ENCODE measurements at places on chromosomes 13 and 19.

DNA sequence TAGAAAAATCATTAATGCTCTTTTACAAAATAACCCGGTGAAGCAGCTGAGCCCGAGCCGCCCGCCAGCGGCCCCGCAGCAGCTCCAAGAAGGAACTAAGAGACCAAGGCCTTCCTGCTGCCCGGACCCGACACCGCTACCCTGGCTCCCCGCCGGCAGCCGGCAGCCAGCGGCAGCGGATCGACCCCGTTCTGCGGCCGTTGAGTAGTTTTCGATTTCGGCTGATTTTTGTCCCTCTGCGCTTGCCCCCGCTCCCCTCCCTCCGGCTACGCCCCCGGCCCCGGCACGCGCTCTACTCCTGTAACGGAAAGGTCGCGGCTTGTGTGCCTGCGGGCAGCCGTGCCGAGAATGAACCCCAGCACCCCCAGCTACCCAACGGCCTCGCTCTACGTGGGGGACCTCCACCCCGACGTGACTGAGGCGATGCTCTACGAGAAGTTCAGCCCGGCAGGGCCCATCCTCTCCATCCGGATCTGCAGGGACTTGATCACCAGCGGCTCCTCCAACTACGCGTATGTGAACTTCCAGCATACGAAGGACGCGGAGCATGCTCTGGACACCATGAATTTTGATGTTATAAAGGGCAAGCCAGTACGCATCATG, at the start of gene PABPC3:
Gene PABPC3, plus strand, starts transcription at position 286 of the 603 bp plus-strand sequence. Its CDS starts 63 bp downstream, at position 349.
- DNase-seq = no peak

DNA sequence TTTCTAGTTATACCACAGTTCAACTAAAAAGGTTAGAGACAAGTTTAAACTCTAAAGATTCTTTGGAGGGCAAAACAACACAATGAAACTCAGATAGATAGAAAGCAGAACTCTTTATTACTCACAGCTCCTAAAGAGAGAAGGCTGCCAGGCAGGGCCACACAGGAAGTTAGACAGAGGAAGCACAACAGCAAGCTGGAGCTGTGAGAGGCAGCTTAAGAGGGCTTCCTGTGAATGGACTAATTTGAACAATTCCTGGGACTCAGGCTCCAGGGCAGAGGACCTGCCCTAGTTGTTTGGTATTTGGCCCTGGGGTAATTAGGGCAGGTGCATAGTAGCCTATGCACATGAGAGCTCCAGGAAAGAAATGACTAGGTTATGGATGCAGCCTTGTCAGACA, 803.6 kb downstream of the DIAPH3 start:
- no peak for DNase-seq

GRCh38 chr13:94968757-94969086, 256.4 kb upstream of the SOX21 start:
- no peak for DNase-seq

DNA sequence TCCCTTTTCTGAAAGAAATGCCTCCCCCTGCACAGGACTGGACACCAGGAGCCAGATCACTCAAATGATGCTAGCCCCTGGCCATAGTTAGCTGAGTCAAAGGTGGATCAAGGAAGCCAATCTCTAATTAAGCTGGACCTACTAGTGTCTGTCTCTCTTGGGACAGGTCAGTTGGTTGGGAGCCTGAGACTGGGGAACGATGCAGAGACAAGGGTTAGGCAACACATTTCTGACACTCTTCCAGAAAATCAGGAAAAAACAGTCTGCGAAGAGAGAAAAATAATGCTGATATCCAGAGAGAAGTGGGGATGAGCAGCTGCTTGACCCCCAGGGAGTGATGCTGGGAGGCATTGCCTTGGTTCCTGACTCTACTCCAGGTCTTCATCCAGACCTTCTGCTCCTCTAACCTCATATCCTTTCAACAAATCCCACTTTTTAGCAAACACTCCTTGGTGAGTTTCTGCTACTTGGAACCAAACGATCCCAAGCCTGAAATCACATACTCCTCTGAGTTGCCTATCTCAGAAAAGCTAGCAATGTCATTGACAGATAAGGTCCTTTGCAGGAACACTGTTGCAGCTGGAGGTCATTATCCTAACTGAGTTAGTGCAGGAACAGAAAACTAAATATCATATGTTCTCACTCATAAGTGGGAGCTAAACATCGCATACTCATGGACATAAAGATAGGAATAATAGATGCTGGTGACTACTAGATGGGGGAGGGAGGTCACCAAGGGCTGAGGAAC, 369.7 kb downstream of the COG6 start:
- no peak for DNase-seq

DNA sequence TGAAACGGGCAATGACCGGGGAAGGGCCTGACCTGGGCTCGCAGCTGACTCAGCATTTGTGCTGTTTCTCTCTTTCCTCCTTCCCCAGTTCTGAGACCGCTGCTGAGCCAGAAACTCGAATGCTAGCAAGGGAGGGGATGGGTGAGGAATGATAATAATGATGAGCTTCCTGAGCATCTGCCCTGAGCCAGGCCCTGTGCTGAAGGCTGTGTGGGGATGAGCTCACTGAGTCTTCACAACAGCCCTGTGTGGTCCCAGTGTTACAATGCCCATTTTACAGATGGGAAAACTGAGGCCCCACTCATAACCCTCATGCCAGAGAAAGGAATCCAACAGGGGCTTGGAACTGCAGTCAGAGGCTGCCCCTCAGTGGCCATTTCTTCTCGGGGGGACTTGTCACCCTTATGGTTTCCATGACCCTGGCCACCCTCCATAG, 8.1 kb downstream of the SULT2B1 start:
- DNase-seq = no peak

GRCh38 chr13:53821632-53822031, 793.0 kb downstream of the OLFM4 start:
- DNase-seq = no peak

DNA sequence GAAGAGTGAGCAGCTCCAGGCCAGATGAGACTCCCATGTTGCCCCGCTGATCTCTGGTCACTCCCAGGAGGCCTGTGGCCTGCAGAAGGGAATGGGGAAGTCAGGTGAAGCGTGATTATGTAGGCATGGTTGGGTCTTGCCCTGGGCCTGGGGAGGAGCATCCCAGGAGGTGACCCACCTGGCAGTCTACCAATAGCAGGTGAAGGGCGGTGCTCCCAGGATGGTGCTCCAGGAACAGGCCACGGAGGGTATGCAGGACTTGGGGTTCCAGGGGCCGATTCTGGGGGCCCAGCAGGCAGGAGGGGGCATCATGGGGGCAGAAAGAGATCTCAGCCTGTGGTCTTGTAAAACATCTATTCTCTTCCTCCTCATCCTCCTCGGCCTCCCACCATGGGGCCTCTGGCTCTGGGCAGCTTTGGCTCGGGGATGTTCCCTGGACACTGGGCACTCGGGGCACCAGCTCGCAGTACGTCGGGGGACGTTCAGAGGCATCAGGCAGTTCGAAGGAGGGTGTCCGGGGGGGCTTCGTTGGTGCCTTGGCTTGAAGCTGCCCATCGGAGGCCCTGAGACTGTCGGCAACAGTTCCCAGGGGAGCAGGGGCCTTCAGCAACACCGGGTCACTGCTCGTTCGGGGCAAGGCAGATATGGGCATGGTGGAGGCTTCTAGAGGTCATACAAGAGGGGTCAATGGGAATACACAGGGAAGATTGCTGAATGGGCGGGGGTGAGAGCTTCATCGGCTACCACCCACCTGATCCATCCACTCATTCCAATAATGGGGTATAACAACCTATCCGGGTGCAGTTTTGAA, 12.4 kb downstream of the SH2D3A start:
- no peak for DNase-seq

DNA sequence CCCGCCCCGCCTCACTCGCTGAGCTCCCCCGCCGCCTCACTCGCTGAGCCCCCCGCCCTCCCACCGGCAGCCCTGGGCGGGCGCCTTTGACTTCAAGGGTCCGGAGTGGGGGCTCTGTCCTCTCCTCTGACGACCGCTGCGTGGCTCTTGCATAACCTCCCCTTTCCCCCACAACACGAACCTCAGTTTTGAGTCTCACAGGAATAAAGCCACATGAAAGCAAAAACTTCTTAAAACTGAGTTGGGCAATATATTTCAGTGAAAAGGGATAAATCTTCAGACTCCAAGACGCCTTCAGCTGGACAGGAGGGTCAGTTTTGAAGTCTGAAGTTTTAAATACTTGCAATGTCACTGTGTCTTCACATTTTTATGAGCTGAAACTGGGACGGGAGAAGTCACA, 70.6 kb upstream of the C13orf46 start:
- DNase-seq = no peak

- DNase-seq = no peak
Measured at GRCh38 chr13:72004246-72004645, 137.2 kb upstream of the DACH1 start.

DNA sequence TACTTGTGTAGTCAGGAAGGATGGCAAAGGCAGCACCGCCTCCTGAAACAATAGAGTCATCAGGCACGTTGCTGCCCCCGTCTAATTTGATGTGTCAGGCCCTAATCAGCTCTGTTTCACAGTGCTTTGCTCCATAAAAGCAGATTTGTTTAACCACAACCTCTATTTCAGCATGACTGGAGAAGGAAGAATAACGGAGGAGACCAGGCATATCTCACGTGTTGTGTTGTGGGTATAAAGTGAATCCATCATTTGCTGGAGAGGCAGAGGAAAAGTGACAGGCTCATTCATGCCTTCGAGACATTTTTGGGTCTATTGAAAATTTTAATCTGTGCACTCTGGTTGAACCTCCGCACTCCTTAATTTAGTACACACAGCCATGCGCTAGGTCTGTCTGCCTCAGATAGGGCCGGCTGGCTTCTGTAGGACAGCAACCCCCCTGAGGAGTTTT, 940.4 kb upstream of the SLC10A2 start:
- DNase-seq = no peak

DNA sequence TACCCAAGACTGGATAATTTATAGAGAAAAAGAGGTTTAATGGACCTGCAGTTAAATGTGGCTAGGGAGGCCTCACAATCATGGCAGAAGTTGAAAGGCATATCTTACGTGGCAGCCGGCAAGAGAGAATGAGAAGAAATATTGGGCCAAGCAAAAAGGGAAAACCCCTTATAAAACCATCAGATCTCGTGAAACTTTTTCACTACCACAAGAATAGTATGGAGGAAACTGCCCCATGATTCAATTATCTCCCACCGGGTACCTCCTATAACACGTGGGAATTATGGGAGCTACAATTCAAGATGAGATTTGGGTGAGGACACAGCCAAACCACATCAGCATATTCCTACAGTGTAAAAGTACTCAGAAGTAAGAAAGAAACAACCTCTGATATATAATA, 4.7 kb upstream of the KBTBD7 start:
- DNase-seq = no peak

DNA sequence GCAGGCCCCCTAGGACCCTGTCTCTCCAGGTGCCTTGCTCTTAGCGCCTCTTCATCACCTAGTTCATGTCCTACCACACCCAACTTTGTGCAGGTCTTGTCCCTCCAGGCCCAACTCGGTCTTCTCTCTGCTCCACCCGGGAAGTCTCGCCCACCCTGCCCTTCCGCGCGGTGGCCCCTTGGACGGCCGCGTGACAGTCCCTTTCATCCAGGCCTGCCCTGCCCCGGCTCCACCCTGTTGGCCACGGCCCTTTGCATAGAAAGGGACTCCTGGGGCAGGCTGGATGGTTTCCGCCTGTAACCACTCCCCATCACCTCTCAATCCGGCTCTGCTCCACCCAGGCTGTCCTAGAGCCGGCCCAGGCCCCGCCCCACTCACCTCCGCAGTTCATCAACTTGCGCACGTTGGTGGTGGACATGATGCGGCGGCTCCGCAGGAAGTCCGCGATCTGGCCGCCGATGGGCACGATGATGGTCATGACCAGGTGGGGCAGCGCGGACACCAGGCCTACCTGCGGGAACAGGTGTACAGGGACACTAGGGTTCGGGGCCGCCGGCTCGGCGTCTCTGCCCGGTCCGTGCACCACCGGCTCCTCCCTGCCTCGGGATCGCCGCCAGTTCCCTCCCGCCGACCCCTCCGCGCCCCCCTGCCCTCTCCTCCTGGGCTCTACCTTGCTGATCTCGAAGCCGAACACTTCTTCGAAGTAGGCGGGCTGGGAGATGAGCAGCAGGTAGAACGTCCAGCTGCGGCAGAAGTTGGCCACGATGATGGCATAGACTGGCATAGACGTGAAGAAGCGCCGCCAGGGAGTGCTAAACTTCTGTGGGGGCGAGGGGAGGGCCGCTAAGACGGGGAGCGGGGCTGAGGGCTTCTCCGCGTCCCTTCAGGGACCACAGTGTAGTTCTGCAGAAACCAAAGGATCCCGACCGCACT, 7.2 kb downstream of the GFY start:
- DNase-seq = no peak

DNA sequence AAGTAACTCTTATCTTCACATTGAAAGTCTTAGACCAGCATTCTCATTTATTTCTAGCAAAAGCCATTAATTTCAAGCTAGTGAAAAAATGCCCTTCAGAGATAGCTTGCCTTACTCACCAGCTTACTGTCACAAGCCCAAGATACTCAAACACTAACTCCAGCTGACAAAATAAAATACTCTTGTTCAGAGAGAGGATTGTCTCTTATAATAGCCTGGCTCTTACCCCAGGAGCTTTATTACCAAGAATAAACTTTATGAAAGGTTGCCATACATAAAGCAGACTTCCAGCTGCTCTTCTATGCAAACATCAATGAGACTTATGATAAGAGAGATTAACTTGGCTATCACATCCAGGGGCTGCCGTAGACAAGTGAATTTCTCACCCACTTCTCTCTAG, 53.6 kb downstream of the XPO4 start:
- DNase-seq = no peak

DNA sequence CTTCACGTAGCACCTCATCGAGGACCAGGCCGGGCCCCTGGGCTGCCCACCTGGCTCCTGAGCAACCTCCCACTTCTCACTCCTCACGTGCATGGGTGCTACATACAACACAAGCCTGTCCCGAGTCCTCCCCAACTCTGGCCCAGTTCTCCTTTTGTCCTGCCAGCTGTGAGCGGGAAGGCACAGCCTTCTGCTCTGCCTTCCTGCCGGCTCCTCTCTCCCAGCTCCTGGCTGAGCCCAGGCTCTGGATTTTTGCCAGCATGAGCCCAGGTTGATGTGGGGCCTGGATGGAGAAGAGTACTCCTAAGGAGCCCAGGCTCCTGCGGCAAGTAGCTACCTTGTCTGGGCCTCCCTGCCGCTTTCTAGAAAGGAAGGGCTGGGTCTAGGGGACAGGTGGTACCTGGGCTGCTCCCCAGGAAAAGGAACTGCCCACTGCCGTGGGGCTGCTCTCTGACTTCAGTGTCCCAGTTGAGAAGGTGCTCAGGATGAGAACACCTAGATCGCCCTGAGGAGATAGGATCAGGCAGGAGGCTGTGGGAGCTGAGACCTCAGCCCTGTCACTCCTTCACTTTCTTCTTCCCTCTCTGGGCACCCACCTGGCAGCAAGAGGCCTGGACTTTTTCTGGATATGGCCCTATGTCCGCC, 23.6 kb downstream of the LYL1 start:
- no peak for DNase-seq

GRCh38 chr19:4911786-4912672, 2.7 kb downstream of the UHRF1 start:
- DNase-seq = peak; percentile 59

GRCh38 chr13:28411831-28412353, 83.0 kb downstream of the FLT1 start:
- no peak for DNase-seq
